ENCODE measurements at places on chromosomes 7 and 10.

DNA sequence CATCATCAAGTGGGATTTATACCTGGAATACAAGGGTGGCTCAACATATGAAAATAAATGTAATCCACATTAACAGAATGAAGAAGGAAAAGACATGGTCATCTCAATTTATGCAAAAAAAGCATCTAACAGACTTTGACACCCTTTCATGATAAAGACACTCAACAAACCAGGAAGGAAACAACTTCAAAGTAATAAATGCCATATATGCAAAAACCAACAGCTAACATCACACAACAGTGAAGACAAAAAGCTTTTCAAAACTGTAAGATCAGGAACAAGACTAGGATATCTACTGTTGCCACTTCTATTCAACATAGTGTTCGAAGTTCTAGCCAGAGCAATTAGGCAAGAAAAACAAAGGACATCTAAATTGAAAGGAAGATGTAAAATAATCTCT lies 22.9 kb downstream of the TNPO3 start:
- DNase-seq, result no peak

DNA sequence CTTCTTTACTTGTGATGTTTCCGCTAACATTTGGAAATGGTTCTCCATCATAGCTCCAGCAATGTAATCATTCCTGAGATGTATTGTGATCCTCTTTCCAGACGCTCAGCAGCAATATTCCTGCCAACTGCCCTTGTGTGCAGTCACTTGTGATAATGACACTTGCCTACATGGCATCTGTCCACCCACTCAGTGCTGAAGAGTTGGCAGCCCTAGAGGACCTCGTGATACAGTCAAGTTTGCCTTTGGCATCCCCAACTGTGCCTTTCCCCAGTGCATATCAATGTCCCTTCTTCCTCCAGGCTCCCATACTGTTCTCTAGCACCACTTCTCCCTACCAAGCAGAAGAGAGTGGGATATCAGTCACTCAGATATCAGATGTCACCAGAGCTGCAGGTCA lies 64.9 kb downstream of the MYOF start:
- no peak for DNase-seq

- no peak for DNase-seq
Observed at GRCh38 chr7:7653593-7654187, 13.1 kb downstream of the UMAD1 start.

GRCh38 chr10:96753956-96754355 lies 33.6 kb upstream of the PIK3AP1 start:
- DNase-seq, result no peak

GRCh38 chr7:133703547-133703946 lies 423.6 kb upstream of the LRGUK start:
- no peak for DNase-seq

DNA sequence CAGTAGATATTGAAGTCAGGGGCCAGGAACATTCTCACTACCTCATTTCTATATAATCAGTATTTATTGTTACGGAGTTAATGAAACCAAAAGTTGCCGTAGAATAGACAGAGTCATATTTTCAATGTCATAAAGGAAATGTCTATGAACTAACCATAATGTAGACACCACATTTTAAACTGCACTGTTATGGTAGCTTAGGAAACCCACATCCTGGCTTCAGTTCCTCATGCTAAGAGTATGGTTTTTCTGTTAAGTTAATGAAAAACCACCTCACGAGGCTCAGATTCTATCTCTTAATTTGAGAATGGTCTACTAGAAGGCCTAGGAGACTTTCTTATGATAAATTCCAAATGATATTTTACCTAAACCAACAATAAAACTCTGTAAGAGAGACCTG lies 166.5 kb downstream of the TMEM26 start:
- no peak for DNase-seq

GRCh38 chr10:86958901-86959736 lies 720 bp downstream of the SNCG start:
- DNase-seq, result no peak

- DNase-seq, result no peak
Observed at GRCh38 chr10:74206746-74207145, 55.7 kb downstream of the ADK start.

DNA sequence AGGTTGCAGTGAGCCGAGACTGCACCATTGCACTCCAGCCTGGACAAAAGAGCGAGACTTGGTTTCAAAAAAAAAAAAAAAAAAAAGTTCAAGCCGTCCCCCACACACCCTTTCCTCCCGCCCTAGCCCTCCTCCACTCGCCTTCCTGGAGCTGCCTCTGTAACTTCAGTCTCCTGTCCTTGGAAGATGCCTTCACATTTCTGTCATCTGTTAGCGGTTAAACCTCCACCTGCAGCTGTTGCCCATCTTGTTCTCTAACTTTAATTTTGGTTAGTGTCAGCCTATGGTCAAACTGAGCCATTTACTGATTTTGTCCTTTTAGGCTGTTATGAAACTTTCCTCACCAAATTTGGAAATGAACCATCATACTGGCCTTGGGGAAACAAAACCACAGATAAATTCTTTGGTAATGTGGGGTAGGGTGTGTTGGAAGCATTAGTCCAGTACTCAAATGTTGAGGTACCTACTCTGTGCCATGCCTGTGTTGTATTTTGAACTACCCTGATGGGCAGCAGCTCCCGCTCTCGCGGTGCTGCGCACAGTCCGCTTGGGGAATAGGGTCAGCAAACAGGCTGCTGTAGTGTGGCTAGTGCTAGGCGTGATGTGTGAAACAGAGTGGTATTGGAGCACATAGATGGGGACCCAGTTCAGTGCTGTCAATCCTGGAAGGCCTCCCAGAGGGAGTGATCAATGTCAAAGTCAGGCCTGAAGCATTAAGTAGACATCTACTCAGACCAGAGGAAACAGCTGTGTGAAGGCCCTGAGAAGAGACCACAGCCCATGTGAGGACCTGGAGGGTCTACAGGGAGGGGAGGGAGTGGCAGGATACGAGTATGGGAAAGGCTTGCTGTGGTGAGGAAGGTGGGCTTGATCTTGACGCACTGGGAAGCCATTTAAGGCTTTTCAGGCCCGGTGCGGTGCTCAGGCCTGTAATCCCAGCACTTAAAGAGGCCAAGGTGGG lies 26.9 kb downstream of the SFXN4 start:
- DNase-seq, result no peak

DNA sequence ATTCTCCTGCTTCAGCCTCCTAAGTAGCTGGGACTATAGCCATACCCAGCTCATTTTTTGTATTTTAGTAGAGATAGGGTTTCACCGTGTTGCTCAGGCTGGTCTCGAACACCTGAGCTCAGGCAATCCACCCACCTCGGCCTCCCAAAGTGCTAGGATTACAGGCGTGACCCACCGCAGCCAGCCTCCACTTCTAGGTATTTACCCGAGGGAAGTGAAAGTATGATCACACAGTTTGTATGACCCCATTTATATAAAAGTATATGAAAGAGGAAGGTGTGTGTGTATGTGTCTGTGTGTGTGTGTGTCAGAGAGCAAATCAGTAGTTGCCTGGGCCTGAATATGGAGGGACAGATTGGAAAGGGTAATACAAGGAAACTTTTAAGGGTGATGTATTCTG lies 2.0 kb upstream of the PURB start:
- no peak for DNase-seq

GRCh38 chr10:10499839-10500238 lies 517.8 kb upstream of the CELF2 start:
- no peak for DNase-seq

GRCh38 chr7:80611779-80612178 lies 26.7 kb upstream of the CD36 start:
- DNase-seq, result no peak

DNA sequence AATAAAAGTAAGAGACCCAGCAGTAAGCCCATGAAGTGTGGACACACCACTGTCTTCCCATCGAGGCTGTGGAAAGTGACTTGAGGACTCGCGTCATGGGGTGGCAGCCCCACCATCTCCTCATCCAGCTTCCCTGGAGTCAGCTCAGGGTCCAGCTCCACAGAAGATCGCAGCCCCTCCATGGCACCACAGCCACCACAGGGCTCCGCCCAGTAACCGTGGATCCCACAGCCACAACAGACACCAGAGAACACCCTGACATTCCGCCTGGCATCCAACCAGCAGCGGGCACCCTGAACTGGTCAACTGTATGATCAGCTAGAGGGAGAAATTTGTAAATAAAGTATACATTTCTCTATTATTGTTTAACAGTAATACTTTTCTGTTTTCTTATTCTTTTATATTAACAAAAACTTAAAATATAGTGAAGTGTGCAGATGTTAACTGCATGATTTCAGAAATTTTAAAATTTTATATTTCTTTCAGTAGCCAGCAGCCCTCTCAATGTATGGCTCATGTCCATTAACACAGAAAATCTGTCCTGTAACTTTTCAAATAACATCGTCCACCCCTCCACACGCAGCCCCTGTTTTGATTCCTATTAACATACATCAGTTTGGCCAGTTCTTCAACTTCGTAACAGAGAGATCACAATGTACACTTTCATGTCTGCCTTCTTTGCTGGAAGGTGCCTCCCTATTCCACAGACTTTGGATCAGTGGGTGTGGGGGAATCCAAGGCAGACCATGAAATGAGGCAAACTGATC lies 69.7 kb downstream of the ITGB1 start:
- no peak for DNase-seq

DNA sequence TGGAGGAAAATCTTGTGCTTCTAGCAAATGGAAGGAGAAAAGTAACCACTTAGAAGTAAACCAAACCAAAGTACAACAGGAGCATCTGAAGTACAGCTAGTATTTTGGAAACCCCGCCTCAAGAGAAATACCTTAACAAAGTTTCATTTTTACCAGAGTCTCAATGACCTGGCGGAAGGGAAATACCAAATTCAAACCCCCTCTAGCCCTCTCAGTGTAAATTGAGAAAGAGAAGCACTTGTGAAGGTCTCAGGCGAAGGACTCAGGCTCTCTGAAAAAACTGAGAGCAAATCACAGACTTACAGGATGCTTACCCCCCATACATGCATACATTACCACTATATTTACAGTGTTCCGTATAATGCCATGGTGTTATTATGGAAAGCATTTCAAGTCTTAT lies 70.1 kb downstream of the ZPBP start:
- no peak for DNase-seq

DNA sequence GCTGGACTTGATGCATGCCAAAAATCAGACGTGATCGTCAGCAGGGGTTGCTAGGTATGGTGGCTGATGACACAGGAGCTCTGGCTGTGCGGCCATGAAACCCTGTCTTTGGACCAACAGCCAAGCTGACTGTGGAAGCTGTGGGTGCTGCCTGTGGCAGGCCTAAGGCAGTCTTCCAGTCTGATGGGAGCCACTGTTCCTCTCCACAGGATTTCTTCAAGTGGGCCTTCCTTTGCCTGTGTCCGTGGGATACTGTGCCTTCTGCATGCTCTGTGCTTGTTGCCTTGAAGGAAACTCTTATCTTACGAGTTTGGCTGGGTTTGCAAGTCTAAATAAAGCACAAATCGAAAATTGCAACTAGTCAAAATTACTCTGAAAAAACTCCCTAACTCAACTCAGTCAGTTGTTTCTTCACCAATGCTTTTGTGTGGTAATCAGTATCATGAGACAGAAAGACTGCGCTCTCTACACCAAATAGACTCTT lies 101.9 kb upstream of the PDLIM1 start:
- DNase-seq, result no peak

DNA sequence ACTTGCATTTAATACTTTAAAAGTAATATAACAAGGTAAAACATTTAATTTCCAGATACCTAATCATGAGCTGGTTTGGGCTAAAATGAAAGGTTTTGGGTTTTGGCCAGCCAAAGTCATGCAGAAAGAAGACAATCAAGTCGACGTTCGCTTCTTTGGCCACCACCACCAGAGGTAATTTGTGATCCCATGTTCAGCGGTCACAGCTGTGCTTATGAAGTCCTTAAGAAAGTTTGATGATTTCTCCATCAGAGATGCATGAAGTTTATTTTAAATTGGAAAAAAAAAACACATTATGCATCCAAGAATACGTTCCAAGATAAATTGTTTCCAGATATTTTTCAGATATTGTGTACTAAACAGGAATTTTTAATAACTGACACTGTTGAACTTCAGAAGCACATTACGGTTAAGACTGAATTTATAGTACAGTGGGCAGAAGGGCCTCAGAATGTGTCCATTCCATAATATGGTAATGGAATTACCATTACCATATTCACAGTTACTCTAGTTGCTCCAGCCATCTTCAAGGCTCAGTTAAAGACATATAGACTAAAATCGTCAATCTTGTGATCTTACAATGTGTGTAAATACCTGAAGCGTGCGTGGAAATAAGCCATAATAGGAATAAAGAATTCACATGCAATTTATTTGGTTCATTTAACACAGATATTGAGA lies 106.8 kb downstream of the ZMYND11 start:
- DNase-seq, result no peak

GRCh38 chr7:152924238-152924637 lies 164.7 kb downstream of the ACTR3B start:
- DNase-seq, result no peak

- DNase-seq, result no peak
Observed at GRCh38 chr7:110486549-110486948, 604.4 kb upstream of the LRRN3 start.

GRCh38 chr10:4663162-4663992 lies 162.6 kb upstream of the AKR1E2 start:
- no peak for DNase-seq

Measured in cortex of kidney (tissue), 1 donor.